ENCODE measurements at places on chromosomes 7 and 10.

GRCh38 chr10:73828161-73828560, 16.8 kb upstream of the NDST2 start:
- DNase-seq = no peak

DNA sequence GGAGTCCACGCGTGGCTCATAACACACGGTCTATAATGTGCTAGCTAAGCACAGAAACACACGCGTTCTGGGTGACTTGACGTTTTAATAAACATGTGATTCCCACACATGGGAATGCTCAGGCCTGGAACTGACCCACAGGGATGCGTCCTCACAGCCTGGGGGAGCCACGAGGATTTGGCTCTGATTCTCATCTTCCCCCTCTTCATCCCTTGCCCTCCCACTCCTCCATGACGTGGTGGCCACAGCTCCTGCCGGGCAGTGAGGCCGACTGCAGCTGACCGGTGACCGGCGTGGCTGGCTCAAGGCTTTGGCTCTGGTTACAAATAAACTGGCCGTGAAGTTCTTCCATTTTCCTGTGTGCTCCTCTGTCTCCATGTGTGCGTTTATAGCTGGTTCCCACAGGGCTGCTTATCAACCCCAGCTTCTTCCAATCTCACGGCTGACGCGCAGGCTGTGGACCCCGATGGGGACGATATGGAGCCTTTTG, 40.9 kb upstream of the KLF6 start:
- no peak for DNase-seq

- DNase-seq = no peak
Measured at GRCh38 chr7:101678658-101679057, 49.6 kb upstream of the MYL10 start.

DNA sequence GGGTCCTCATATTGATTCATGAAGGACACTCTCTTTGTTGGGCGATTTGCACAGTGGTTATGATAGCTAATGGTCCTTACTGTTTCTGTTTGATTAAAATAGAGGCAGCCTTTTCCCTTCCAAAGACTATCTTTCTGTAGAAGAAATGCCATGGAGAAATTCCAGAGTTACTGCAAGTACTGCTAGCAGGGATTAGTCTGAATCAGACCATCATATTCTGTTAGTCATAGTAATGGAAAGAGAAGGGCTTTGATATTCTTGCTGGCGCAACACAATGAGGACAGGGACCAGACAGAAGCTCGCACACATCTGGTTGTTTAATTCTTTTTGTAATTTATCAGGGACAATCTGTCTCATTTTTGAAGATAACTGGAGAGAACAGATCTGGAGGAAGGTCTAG, 304.5 kb upstream of the FZD8 start:
- DNase-seq = no peak

- no peak for DNase-seq
Measured at GRCh38 chr7:98836811-98837629, 32.8 kb downstream of the TMEM130 start.

DNA sequence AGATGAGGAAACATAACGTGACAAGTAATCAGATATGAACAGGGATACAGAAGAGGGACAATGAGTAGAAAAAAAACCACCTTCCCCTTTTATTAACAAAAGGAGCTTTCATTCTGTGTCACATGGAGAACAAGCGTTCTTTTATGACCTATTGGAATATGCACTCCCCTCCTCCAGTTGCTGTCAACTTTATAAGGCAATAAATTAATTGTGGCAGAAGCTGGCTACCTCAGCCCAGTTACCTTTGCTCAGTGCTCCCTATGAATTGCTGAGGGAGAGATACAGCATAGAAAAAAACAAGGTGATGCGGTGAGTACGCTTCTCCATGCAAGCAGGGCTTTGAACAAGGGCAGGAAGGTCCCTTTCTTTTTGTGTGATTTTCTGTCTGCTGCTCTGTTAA, at the start of gene MGAM2:
Gene MGAM2, plus strand, starts transcription at position 220 of the 400 bp plus-strand sequence. CDS start 5,156 bp downstream, outside the sequence.
- no peak for DNase-seq
